ENCODE measurements at places on chromosomes 5 and 9. TPM values are rescaled to one million over a fixed set of nuclear protein-coding genes. Genes with fewer than 3 reads are reported as not detected.

DNA sequence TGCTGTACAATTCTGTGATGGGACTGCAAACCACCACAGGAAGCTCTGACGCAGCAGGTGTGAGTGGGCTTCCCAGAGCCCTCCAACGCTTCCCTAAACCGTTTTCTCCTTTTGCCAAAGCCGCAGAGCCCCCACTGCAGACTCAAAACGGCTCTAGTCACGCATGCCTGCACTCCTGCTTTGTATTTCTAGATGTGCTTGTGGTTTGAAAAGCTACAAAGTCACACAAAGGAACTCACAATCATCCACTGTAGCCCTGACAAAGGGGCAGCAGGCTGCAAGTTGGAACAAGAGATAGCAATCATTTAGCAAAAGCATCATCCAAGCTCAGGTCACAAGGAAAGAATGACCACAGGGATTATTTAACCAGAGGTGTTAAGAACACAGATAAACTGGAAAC lies 79.3 kb downstream of the PTPN3 start:
- no peaks in the 10 kb centered on the region for H3K4me1 ChIP-seq
- peaks cover 11% of the 10 kb centered on the region for H3K36me3 ChIP-seq
- H3K4me3 ChIP-seq, result no peak overlapping the region
- DNase-seq, result no peak
- H3K27ac ChIP-seq, result no peak overlapping the region
- no peaks in the 10 kb centered on the region for H3K27me3 ChIP-seq

KIF4B gene
- total RNA-seq, result 0.11 TPM

TAL2 gene
- total RNA-seq, result not detected

DNA sequence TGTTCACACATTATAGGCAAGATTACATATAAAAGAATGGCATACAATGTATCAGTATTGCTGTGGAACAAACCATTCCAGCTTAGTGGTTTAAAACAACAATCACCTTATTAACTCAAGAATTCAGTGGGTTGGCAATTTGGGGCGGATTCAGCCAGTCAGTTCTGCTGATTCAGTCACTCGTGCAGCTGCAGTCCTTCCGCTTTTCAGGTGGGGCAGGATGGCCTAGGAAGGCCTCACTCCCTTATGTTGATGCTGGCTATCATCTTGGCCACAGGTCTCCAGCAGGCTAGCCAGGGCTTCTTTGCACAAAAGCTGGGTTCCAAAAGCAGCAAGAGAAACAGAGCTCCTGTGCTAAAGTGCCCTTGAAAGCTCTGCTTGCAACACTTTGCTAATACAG lies 150.6 kb downstream of the MCTP1 start:
- H3K4me3 ChIP-seq, result no peak overlapping the region
- H3K4me1 ChIP-seq, result peaks cover 6% of the 10 kb centered on the region
- no peaks in the 10 kb centered on the region for H3K36me3 ChIP-seq

DNA sequence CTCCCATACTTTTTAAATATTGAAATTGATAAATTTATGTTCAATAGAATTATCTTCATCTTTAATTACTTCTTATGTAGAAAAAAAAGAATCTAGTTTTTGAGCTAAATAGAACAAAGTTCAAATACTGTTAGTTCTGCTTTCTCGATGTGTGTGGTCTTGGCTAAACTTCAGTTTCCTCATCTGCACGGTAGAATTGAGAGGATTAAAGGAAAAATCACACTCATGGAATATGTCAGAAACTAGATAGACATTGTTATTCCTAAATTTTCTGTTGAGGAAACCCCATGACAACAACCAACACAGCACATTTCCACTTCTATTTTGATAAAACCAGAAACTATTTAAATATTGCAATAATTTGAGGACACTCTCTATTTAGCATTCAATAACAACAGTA lies 100.3 kb downstream of the MUSK start:
- H3K27ac ChIP-seq, result no peak overlapping the region
- no peaks in the 10 kb centered on the region for H3K36me3 ChIP-seq
- H3K4me3 ChIP-seq, result no peak overlapping the region
- H3K4me1 ChIP-seq, result no peaks in the 10 kb centered on the region
- DNase-seq, result no peak

PCDHGA5 gene
- total RNA-seq, result 0.11 TPM

DNA sequence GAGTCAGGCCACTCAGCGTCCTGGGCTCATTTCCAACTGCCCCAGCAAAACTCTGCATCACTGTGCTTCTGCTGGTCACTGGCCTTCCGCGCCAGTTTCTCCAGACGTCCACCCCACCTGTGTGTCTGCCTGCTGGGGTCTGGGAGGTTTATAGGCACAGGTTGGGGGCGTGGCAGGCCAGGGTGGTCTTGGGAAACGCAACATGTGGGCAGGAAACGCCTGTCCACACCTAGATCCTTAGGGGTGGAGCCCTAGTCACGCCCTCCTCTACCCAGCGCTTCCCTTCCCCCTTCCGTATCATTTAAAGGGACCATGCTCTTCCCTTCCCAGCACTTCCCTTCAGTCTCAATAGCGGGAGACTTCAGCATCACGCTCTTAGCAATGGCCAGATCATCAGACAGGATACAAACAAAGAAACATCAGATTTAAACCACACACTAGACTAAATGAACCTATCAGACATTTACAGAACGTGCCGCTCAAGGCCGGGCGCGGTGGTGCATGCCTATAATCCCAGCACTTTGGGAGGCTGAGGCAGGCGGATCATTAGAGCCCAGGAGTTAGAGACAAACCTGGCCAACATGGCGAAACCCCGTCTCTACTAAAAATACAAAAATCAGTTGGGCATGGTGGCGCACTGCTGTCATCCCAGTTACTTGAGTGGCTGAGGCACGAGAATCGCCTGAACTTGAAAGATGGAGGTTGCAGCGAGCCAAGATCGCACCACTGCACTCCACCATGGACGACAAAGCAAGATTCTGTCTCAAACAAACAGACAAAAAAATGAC lies 11.8 kb upstream of the BTNL9 start:
- H3K4me3 ChIP-seq, result no peak overlapping the region
- no peak overlapping the region for H3K27ac ChIP-seq
- no peaks in the 10 kb centered on the region for H3K36me3 ChIP-seq
- no peaks in the 10 kb centered on the region for H3K4me1 ChIP-seq
- no peaks in the 10 kb centered on the region for H3K27me3 ChIP-seq

ATOX1 gene
- total RNA-seq, result 124 TPM

TRPM3 gene
- total RNA-seq, result not detected

GRCh38 chr9:70061776-70062175 lies 18.1 kb downstream of the MAMDC2 start:
- no peak overlapping the region for H3K27ac ChIP-seq
- H3K4me1 ChIP-seq, result no peaks in the 10 kb centered on the region
- no peak for DNase-seq
- no peaks in the 10 kb centered on the region for H3K36me3 ChIP-seq

DNA sequence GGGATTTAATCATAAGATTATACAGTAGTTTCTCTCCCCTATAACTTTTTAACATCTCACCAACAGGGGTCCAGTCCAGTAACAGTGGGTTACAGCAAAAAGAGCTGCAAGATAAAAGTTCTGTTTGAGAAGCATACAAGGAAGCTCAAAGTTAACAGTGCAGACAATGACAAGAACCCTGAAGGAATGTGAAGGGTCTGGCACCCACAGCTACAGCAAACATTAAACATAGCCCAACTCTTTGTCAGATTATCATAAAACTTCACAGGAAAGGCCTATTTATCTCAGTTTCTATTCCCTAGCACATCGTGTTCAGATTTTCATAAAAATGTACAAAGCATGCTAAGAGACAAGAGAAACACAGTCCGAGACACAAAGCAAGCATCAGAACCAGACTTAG lies 309.4 kb downstream of the DIRAS2 start:
- no peaks in the 10 kb centered on the region for H3K27me3 ChIP-seq
- no peaks in the 10 kb centered on the region for H3K4me1 ChIP-seq
- no peak overlapping the region for H3K4me3 ChIP-seq
- no peaks in the 10 kb centered on the region for H3K36me3 ChIP-seq

DNA sequence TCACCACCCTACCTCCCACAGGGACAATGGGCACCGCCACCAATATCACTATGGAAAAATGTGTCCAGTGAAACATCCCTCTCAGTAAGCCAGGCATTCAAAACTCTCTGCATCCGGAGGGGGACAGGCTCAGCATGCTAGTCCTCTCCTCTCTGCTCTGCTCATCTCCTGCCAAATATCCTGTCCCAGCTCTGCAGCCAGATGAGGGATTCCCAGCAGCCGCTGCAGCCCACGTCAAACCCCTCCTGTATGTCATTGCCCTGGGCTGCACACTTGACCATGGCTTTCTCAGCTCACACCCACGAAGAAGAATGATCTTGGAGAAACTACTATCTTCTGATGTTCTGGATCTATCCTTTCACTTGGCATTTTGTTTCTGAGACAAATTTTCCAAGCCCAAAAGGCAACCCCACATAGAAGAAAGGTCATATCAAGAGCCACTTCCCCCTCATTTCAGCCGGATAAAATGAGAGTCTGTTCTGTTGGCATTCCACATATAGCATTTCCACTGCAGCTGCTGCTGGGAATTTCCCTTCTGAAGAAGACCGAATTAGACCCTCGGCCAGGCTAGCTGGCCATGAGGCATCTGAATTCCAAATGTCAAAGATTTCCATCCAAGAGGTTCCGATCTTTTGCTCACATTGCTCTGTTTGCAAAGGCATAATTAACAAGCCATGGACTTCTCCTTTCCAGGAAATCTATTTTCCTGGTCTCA lies 338.0 kb downstream of the ACTL7B start:
- H3K27ac ChIP-seq, result no peak overlapping the region
- H3K4me1 ChIP-seq, result no peaks in the 10 kb centered on the region
- H3K4me3 ChIP-seq, result no peak overlapping the region
- H3K27me3 ChIP-seq, result no peaks in the 10 kb centered on the region
- DNase-seq, result no peak

C8G gene
- total RNA-seq, result 4.9 TPM

DNA sequence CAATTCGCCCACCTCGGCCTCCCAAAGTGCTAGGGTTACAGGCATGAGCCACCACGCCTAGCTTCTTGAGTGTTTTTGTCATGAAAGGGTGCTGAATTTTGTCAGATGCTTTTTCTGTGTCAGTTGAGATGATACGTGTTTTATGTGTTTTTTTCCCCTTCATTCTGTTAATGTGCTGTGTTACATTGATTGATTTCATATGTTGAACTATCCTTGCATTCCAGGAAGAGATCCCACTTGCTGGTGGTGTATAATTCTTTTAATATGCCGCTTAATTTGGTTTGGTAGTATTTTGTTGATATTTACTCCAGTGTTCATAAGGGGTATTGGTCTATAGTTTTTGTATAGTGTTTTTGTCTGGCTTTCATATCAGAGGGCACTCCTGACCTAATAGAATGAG lies 13.6 kb downstream of the ZBTB43 start:
- no peak overlapping the region for H3K27ac ChIP-seq
- no peaks in the 10 kb centered on the region for H3K27me3 ChIP-seq
- H3K4me3 ChIP-seq, result no peak overlapping the region
- no peak for DNase-seq

DNA sequence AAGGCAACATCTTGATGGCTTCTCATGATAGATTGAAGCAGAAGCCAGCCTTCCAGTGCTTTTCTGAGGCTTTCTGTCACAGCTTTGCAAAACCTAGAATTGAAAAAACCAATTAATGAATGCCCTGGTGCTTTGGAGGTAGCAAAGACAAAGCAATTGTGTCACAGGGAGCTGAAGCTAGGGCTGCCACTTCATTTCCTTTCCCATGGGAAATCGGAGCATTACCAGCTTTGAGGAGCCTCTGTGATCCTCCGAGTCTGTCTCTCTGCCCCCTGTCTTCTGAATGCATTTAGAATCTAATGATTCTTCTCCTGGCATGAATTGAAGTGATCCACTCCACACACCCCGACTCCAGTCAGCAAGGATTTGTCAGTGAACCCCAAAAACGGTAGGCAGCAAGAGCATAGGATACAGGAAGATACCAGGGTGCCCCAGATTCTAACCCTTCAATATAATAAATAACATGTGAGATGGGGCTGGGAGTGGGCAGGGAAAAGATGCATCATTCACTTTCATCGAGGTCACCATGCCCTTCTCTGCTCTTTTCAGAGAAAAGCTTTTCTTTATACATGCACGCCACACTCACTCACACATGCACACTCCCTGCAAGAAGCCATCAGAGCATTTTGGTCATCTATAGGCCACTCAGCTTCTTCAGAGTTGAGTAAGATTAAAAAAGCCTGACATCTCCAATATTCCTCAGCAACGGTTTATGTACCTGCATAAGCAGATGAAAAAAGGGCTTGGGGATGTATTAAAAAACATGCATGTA lies 247.7 kb upstream of the ZNF462 start:
- no peak overlapping the region for H3K4me3 ChIP-seq
- no peak for DNase-seq
- no peaks in the 10 kb centered on the region for H3K27me3 ChIP-seq
- no peaks in the 10 kb centered on the region for H3K4me1 ChIP-seq

DNA sequence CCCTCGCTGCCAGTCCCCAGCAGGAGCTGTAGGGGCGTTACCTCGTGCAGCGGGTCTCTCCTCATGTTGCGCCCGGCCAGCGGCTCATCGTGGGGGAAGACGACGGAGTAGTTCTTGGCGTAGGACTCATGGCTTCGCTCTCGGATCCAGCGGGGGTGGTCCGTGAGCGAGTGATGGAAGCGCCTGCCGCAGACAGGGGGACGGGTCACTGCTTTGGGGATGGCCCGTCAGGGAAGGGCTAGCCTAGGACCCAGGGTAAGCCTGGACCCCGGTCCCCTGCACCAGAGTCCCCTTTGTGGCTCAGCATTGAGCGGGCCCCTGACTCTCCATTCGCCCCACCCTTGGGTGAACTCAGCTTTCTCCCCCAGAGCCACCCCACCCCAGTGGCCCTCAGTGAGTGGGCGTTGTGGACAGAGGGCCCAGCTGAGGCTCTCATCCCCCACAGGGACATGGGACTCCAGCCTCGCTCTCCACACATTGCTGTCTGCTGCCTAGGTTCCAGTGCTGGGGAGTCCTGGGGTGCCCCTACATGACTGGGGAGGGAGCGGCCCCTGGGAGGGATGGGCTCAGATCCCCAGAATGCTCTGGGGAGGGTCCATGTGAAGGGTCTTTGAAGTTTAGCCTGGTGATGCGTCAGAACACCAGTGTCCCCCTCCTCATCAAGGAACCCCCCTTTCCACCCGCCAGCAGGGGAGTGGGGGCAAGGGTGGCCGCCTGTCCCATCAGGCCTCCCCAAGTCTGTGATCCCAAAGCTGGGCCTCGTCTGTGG lies 29.7 kb downstream of the SARDH start:
- H3K27me3 ChIP-seq, result no peaks in the 10 kb centered on the region
- peaks cover 25% of the 10 kb centered on the region for H3K4me1 ChIP-seq
- H3K27ac ChIP-seq, result no peak overlapping the region
- no peak for DNase-seq

MIGA2 gene
- 8.9 TPM for total RNA-seq

- H3K27ac ChIP-seq, result no peak overlapping the region
- no peak overlapping the region for H3K4me3 ChIP-seq
- H3K4me1 ChIP-seq, result no peaks in the 10 kb centered on the region
- no peaks in the 10 kb centered on the region for H3K27me3 ChIP-seq
These were observed 655.2 kb upstream of the RIOK2 start for GRCh38 chr5:97838214-97838613.
